Activated CD4-positive, alpha-beta T cell treated with anti-CD3 and anti-CD28 coated beads, Interleukin-10, Interleukin-2, amounts not matched to agents 100 ng/mL and 50 ng/mL, durations not matched to agents 16 hours and 8 hours (primary cell): ENCODE measurements at places on chromosomes 4 and X.

DNA sequence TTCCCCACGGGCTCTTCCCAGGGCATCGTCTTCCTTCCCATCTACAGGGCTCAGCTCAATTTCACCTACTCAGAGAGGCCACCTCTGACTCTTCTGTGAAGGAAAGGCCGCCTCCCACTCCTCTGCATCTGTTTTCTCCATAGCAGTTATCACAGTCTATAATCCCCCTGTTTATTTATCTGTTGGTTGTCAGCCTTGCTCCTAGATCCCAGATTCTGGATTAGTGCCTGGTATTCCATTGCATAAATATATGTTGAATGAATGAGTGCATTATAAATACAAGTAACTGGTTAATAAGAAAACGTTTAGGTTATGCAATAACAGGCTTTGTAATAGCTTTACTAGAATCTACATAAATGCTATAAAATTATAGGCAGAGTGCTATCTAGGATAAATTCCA, 52.9 kb downstream of the NSG1 start:
- no peak for DNase-seq

DNA sequence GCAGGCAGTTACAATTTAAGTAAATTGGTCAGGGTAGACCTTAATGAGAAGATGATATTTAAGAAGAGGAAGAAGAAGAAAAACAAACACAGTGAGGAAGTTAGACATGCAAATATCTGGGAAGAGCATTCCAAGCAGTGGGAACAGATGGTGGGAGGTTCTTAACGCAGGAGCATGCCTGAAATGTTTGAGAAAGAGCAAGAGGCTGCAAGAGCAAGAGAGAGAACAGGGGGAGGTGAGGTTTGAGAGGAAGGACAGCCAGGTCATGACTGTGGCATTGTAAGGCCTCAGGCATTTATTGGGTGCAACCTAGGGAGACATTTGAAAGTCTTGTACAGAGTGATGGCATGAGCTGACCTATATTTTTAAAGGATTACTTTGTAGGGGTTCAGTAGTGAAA, 136.0 kb downstream of the UGT8 start:
- DNase-seq: no peak

GRCh38 chr4:144650311-144651005, 4.5 kb downstream of the HHIP start:
- no peak for DNase-seq

GRCh38 chr4:35802644-35803043, 441.7 kb downstream of the ARAP2 start:
- no peak for DNase-seq

DNA sequence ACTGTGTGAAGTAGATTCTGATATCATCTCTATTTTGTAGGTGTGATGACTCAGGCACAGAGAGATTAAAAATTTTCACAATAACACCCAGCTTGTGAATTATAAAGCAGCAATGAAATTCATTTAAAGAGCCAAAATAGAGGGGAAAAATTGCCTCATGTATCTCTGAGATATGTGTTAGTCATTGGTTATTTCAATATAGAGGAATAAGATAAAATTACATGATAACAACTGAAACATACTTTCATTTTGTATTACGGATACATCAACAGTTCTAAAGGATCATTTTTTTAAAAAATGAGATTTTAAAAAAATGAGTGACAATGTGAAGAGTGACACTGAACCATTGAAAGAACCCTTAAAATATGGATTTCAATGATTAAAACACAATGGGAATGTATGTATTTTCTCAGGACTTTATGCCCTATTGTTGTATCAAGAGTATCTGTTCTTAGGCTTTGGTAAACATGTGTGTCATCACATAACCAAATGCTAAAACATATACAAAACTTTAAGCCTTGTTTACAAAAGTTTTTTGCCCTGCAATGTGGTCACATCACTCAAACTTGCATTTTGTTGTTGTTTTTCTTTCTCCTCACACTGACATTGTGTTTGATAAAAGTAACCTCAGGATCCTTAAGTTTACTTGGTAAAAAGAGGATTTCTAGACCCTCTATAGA, 221.3 kb downstream of the ANTXR2 start:
- no peak for DNase-seq

- DNase-seq: no peak
Observed at GRCh38 chr4:173930329-173930967, 353.0 kb downstream of the FBXO8 start.

DNA sequence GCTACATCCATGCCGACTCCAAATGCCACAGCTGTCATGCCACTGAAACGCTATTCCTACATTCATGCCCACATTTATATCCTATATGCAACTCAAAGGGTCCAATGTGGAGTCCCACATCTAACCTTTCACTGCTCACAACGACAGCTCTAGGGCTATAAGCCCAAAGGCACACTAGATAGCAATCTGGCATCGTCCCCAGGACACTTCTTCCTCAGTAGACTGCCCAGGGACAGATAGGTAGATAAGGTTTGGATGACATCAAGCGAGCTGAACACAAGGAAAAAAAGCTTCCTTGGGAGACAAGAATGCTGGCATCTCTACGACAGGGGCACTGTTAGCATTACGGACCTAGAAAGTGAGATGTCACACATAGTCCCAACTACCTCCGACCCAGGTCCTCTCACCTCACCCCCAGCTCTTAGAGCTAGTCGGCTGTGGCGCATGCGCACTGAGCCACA, 685 bp downstream of the RAB9B start:
- peak; percentile 73 for DNase-seq

- DNase-seq: no peak
Observed at GRCh38 chrX:19704132-19704531, 183.3 kb downstream of the SH3KBP1 start.

DNA sequence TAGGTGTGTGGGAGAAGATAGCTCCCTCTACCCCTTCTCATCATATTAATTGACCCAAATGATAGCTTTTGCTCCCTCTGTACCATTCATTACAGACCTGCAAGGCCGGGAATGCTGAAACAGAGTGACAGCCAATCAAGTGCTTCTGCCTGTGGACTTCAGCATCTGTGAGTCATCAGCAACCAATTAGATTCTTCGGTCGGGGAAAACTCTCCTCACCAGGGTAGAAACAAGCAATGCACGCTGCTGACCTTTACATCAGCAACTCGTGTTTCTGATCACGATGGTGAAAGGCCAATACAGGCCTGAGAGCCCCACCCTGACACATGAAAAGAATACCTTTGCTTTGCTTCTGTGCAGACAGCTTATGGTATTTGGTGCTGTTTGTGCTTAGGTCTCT, 347.2 kb upstream of the DDX53 start:
- no peak for DNase-seq

GRCh38 chr4:125735102-125735501, 420.3 kb downstream of the FAT4 start:
- no peak for DNase-seq

GRCh38 chr4:99991741-99992140, 41.7 kb upstream of the H2AZ1 start:
- DNase-seq: no peak

DNA sequence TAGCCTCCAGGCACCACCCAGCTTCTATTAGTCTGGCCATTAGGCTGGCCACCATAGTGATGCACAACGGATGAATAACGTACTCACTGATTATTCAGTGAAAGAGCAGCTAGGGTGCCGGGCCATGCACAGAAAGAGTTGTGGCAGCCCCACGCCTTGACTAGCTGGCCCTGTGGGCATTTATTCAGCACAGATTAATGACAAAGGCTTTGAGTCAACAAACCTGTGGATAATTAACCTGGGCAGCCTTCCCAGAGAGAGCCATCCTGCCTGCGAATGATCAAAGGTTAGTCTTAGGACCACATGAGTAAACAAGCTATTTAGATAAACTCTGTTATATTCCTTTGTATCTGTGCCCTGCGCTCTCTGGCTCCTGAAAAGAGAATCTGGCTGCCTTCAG, 37.2 kb downstream of the MAP9 start:
- no peak for DNase-seq

DNA sequence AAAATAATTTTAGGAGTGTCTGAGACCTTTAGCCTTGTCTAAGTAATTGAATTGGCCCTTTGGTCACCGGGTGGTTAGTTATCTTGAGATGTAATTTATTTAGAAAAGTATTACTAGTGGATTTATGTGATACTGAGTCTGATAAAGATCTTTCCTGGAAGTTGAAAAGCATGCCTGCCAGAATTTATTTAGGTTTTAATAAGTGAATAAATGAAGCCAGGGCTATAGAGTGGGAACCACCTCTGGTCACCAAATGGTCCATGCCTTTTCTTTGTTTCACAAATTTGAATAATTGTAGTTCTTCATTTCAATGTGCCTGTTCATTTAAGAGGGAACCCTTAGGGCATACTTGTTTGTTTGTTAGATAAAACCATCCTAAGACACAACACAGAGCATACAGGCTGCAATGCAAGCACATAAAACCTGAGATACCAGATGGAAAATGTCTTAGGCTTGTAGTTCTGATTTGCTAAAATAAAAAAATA, 627.8 kb downstream of the ADGRL3 start:
- DNase-seq: no peak

DNA sequence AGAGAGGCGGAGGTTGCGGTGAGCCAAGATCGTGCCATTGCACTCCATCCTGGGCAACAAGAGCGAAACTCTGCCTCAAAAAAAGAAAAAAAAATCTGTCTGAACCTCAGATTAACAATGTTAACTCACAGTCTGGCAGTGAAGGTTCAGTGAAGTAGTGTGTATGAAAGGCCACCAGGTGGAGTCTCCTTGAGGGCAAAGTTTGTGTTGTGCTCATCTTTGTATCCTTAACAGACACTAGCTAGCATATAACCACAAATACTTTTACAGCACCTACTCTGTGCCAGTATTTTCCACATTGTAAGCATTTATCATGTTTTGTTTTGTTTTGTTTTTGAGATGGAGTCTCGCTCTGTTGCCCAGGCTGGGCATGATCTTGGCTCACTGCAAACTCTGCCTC, 46.0 kb upstream of the MGST2 start:
- peak; percentile 39 for DNase-seq

GRCh38 chrX:128897621-128898020, 625.7 kb downstream of the SMARCA1 start:
- no peak for DNase-seq
